ENCODE measurements at places on chromosomes 4 and X. TPM values are rescaled to one million over a fixed set of nuclear protein-coding genes. Genes with fewer than 3 reads are reported as not detected.

Gene BMX
- 3.1 TPM for polyA plus RNA-seq

Gene IQSEC2
- polyA plus RNA-seq = 24.6 TPM

Gene BEND2
- 0.03 TPM for polyA plus RNA-seq

Gene ZNF674
- polyA plus RNA-seq = 1.6 TPM
